ENCODE measurements at places on chromosomes 4 and X. TPM values are rescaled to one million over a fixed set of nuclear protein-coding genes. Genes with fewer than 3 reads are reported as not detected.

DNA sequence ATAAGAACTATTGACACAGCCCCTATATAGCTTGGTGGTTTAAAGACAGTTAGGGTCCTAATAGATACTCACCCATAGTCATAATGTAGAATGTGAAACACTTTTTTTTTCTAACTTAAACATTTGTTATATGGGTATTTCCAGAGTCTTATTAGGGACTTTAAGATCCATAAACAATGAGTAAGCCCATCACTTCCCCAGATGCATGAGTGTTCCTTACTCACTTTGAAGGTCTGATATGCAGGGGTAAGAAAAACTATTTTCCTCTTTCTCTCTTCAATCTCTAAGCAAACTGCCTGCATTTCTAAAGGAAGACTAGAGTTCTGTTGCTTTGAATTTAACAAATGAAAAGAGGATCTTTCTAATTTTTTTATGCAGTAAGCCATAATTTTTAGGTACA, 443.6 kb upstream of the PITX2 start:
- H3K27ac ChIP-seq: no peak overlapping the region
- no peaks in the 10 kb centered on the region for H3K36me3 ChIP-seq
- H3K4me3 ChIP-seq: no peak overlapping the region
- no peaks in the 10 kb centered on the region for H3K27me3 ChIP-seq

CITED1 gene
- total RNA-seq: 2.2 TPM

GRCh38 chrX:21747558-21747957, 10.4 kb downstream of the SMPX start:
- no peak overlapping the region for H3K4me3 ChIP-seq
- no peak overlapping the region for H3K27ac ChIP-seq
- no peaks in the 10 kb centered on the region for H3K36me3 ChIP-seq
- no peaks in the 10 kb centered on the region for H3K4me1 ChIP-seq
- no peaks in the 10 kb centered on the region for H3K27me3 ChIP-seq
- DNase-seq: no peak

AR gene
- 10.6 TPM for total RNA-seq

FOXR2 gene
- total RNA-seq: not detected

GRCh38 chrX:151633157-151633556, 62.1 kb upstream of the PRRG3 start:
- H3K27me3 ChIP-seq: no peaks in the 10 kb centered on the region
- H3K36me3 ChIP-seq: no peaks in the 10 kb centered on the region
- H3K27ac ChIP-seq: no peak overlapping the region
- H3K4me1 ChIP-seq: no peaks in the 10 kb centered on the region
- H3K4me3 ChIP-seq: no peak overlapping the region

DNA sequence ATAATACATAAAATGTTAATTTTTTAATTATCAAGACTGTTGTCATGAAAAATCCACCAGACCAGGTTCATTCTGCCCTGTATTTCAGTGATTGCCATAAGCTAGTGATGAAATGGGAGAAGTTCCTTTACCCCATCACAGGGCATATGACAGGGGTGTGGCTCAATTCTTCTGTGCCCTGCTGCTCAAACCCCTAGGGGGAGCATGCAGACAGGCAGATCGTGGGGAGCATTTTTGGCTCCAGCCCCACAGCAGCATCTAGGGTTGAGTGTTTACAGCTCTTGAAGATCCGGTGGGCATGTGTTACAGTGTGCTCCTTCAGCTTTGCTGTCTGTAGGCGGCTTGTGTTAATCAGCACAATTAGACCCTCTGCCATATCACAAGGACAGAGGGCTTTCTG, 700.7 kb downstream of the PCDH18 start:
- H3K4me1 ChIP-seq: no peaks in the 10 kb centered on the region
- H3K27me3 ChIP-seq: no peaks in the 10 kb centered on the region
- H3K27ac ChIP-seq: no peak overlapping the region
- peak; percentile 13 for DNase-seq

- H3K27ac ChIP-seq: no peak overlapping the region
- no peak for DNase-seq
- H3K27me3 ChIP-seq: no peaks in the 10 kb centered on the region
- no peak overlapping the region for H3K4me3 ChIP-seq
- H3K4me1 ChIP-seq: no peaks in the 10 kb centered on the region
Observed at GRCh38 chr4:31674313-31674947, 954.3 kb downstream of the PCDH7 start.

CENPVL2 gene
- total RNA-seq: 2.9 TPM

XKRX gene
- total RNA-seq: 1.2 TPM

GRCh38 chr4:98747393-98748091, 89.1 kb upstream of the TSPAN5 start:
- no peaks in the 10 kb centered on the region for H3K27me3 ChIP-seq
- H3K36me3 ChIP-seq: no peaks in the 10 kb centered on the region
- no peak overlapping the region for H3K4me3 ChIP-seq

GRCh38 chrX:136549226-136549625, 17.2 kb downstream of the VGLL1 start:
- H3K4me3 ChIP-seq: no peak overlapping the region
- H3K27me3 ChIP-seq: no peaks in the 10 kb centered on the region
- H3K27ac ChIP-seq: no peak overlapping the region
- no peak for DNase-seq
- H3K36me3 ChIP-seq: no peaks in the 10 kb centered on the region
- no peaks in the 10 kb centered on the region for H3K4me1 ChIP-seq

THOC2 gene
- 68.8 TPM for total RNA-seq

P2RY8 gene
- 0.11 TPM for total RNA-seq

ARHGAP6 gene
- 0.82 TPM for total RNA-seq

DNA sequence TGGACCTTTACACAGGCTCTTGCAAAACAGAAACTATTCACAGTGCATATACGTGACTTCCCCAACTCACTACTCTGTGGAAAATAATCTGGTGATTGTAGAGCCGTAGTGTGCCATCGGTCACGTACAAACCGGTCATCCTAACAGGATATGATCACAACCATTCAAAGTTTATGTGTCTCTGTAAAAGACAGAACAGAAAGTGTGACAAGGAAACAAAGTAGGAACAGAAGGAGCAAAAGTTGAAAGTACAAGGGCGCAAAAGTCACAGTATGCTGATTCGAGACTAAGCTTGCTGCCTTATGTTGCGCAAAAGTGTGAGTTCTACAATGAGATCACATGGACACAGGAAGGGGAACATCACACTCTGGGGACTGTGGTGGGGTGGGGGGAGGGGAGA, 18.6 kb downstream of the MEPE start:
- no peak for DNase-seq
- H3K27me3 ChIP-seq: no peaks in the 10 kb centered on the region
- H3K27ac ChIP-seq: no peak overlapping the region
- no peak overlapping the region for H3K4me3 ChIP-seq
- no peaks in the 10 kb centered on the region for H3K4me1 ChIP-seq

DNA sequence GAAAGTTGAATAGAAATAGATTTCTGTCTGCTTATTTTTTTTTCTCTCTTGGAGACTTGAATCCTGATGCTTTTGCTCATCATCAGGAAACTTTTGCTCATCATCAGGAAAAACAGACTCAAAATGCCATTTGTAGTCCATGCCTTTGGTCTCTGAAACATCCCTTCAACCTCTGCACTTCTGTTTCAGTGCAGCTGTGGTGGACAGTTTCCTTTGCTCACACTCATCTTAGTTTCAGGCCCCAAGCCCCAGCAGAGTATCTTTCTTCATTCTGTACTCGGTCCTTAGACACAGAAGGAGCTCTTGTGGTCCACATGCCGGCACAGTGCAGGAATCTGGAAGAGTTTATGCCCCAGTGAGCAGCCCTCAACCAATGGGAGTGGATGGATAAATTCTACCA, 337.9 kb downstream of the PPP3CA start:
- no peak overlapping the region for H3K27ac ChIP-seq
- no peaks in the 10 kb centered on the region for H3K27me3 ChIP-seq
- no peak overlapping the region for H3K4me3 ChIP-seq
- no peaks in the 10 kb centered on the region for H3K4me1 ChIP-seq
- H3K36me3 ChIP-seq: no peaks in the 10 kb centered on the region

CXCL9 gene
- total RNA-seq: not detected

GRCh38 chrX:8845060-8845459, 43.9 kb upstream of the FAM9A start:
- H3K4me3 ChIP-seq: no peak overlapping the region
- H3K4me1 ChIP-seq: no peaks in the 10 kb centered on the region
- no peaks in the 10 kb centered on the region for H3K27me3 ChIP-seq
- no peak overlapping the region for H3K27ac ChIP-seq

GRCh38 chr4:42482516-42483327, 85.4 kb downstream of the SHISA3 start:
- H3K4me3 ChIP-seq: no peak overlapping the region
- no peaks in the 10 kb centered on the region for H3K27me3 ChIP-seq
- H3K36me3 ChIP-seq: no peaks in the 10 kb centered on the region
- H3K27ac ChIP-seq: no peak overlapping the region
- no peaks in the 10 kb centered on the region for H3K4me1 ChIP-seq

DNA sequence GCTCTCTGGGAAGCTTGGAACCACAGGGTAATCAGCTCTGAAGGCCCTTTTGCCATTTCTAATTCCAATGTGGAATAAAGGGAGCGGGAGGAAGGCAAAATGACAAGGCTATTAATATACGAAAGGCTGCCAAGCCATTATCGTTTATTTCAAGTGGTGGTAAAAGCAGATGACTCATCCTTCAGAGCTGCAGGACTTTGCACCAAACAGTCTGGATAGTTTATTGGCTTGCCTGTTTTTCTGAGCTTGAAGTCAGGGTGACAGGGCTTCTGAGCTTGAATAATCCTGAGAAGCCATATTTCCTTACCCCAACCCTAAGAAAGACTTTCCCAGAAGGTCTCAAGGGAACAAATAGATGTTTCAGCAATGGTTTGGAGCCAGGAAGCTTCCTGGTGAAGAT, 7.7 kb upstream of the GABRE start:
- H3K36me3 ChIP-seq: no peaks in the 10 kb centered on the region
- H3K27ac ChIP-seq: no peak overlapping the region
- no peak overlapping the region for H3K4me3 ChIP-seq
- no peaks in the 10 kb centered on the region for H3K4me1 ChIP-seq

DNA sequence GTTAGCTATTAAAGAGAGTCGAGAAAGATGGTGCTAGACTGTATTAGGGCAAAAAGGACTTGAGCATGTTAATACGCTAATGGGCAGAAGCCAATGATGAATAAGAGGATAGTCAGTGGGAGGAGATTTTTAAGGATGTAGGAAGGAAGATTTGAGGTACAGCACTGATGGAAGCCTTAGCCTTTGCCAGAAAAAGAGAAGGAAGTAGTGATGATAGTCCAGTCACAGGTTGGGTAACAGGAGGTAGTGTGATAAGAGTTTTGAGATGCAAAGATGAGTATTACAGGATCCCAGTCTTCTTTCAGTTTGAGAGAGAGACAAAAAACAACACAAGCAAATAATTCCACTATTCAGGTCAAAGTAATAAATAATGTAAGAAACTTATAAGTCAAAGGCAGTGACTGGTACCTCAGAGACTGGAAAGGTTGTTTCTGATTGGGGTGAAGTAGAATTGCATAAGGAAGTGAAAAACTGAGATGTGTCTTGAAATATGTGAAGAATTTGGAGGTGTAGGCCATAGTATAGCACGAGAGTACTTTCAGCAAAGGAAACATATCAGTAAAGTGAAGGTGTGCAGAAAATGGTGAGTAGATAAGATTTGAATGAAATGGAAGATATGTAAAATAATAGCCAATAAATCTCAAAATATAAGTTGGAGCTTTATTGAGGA, 22.1 kb upstream of the NDNF start:
- DNase-seq: no peak
- no peaks in the 10 kb centered on the region for H3K27me3 ChIP-seq
- H3K4me1 ChIP-seq: no peaks in the 10 kb centered on the region
- H3K36me3 ChIP-seq: no peaks in the 10 kb centered on the region
- no peak overlapping the region for H3K27ac ChIP-seq

YIPF7 gene
- not detected for total RNA-seq

DNA sequence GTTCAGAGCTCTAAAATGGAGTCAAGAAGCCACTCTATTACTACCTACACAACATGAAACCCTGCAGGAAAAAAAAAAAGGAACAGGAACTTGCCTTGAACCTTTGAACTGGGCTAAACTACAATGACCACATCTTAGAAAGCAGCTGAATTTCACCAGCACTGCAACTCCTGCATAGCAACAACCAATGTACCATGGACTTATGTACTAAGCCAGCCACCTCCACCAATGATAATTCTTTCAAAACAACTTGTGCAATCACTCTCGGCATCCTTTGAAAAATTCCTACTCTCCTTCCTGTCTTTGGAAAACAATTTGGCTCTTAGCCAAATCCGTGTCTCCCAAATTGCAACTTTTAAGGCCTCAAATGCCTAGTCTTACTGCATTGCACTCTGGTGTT, 26.8 kb upstream of the FMR1 start:
- H3K27ac ChIP-seq: no peak overlapping the region
- no peaks in the 10 kb centered on the region for H3K36me3 ChIP-seq
- H3K4me1 ChIP-seq: no peaks in the 10 kb centered on the region
- no peaks in the 10 kb centered on the region for H3K27me3 ChIP-seq
- H3K4me3 ChIP-seq: no peak overlapping the region

DNA sequence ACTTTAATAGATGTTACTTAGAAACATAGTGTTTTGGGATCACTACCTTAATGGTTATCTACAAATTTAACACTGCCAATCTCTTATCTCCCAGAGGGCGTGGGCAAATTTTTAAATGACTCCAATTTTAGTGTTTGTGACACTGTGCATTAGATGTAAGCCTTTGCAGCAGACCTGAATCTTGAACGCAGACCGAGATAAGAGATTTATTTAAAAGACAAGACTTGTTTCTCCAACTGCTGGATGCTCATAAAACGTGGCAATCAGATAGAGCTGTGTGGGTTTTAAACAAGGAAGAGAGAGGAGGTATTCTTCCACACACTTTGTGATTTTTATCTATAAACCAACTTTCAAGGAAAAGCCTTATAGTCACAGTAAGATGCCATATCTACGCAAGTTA, 252.5 kb upstream of the NR3C2 start:
- no peak overlapping the region for H3K27ac ChIP-seq
- H3K27me3 ChIP-seq: no peaks in the 10 kb centered on the region
- no peak for DNase-seq
- H3K36me3 ChIP-seq: no peaks in the 10 kb centered on the region
- no peaks in the 10 kb centered on the region for H3K4me1 ChIP-seq
- H3K4me3 ChIP-seq: no peak overlapping the region

DNA sequence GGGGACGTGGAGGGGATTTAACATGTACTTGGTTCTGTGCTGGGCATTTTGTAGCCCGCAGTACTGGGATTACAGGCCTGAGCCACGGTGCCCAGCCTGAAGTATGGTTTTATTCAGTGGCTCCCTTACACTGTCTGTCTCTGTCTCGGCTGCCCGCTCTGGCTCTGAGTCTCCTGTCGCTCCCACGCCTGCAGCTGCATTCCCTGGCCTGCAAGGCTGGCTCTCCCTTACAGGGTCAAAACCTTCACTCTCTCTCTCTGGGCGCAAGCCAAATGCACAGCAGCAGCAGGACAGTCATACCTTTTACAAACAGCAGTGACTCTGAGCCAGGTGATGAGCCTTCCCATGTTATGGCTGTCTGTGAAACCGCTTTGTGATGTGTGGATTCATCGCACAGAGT, 72.1 kb downstream of the HTRA3 start:
- H3K4me3 ChIP-seq: no peak overlapping the region
- DNase-seq: no peak
- no peaks in the 10 kb centered on the region for H3K27me3 ChIP-seq
- H3K36me3 ChIP-seq: no peaks in the 10 kb centered on the region
- H3K4me1 ChIP-seq: no peaks in the 10 kb centered on the region
- H3K27ac ChIP-seq: no peak overlapping the region

Measured in H1 (cell line).